Activated CD4-positive, alpha-beta T cell treated with anti-CD3 and anti-CD28 coated beads, Interleukin-2, amount 10 ng/mL, durations not matched to agents 24 days and 14 days (primary cell): ENCODE measurements at places on chromosomes 12 and 14. TPM values are rescaled to one million over a fixed set of nuclear protein-coding genes. Genes with fewer than 3 reads are reported as not detected.

Gene PEX5
- 36.7 and 42.5 TPM in 2 replicates for total RNA-seq

Gene B4GALNT1
- total RNA-seq, result 4.6 and 5.7 TPM in 2 replicates

GRCh38 chr14:55948399-55948798 lies 169.8 kb upstream of the PELI2 start:
- no peaks in the 10 kb centered on the region for H3K4me1 ChIP-seq
- H3K36me3 ChIP-seq, result no peaks in the 10 kb centered on the region
- H3K27ac ChIP-seq, result no peak overlapping the region
- DNase-seq, result no peak

- H3K4me3 ChIP-seq, result no peak overlapping the region
- H3K27ac ChIP-seq, result no peak overlapping the region
- H3K27me3 ChIP-seq, result no peaks in the 10 kb centered on the region
- no peaks in the 10 kb centered on the region for H3K4me1 ChIP-seq
These were observed 75.3 kb upstream of the C14orf180 start for GRCh38 chr14:104504172-104504735.

Gene PRKD1
- total RNA-seq, result not detected in 2 replicates

GRCh38 chr14:68112442-68112841 lies 292.9 kb downstream of the RAD51B start:
- no peak overlapping the region for H3K27ac ChIP-seq
- H3K4me1 ChIP-seq, result no peaks in the 10 kb centered on the region
- H3K27me3 ChIP-seq, result no peaks in the 10 kb centered on the region
- H3K4me3 ChIP-seq, result no peak overlapping the region
- DNase-seq, result no peak

Gene TPH2
- total RNA-seq, result not detected in 2 replicates

Gene B3GNT4
- total RNA-seq, result 0.64 and 1.0 TPM in 2 replicates

DNA sequence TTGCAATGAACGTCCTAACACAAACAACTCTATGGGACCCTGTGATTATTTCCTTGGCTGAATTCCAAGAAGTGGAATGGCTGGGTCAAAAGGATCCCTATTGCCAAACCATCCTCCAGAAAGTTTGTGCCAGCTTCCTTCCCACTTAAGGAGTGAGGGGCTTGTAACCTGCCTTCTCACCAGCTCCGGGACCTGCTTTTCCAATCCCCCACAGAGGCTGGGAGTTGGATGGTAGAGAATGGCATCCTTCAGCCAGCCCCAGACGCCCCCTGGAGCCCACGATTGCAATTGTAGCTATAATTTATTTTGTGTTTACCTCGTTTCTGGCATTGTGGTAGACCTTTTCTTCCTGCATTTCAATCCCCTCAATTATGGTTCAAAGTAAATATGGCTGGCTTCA lies 9.7 kb upstream of the ZDHHC22 start:
- H3K4me3 ChIP-seq, result no peak overlapping the region
- DNase-seq, result peak; percentile 63
- H3K27me3 ChIP-seq, result peaks cover 36% of the 10 kb centered on the region
- H3K27ac ChIP-seq, result no peak overlapping the region

DNA sequence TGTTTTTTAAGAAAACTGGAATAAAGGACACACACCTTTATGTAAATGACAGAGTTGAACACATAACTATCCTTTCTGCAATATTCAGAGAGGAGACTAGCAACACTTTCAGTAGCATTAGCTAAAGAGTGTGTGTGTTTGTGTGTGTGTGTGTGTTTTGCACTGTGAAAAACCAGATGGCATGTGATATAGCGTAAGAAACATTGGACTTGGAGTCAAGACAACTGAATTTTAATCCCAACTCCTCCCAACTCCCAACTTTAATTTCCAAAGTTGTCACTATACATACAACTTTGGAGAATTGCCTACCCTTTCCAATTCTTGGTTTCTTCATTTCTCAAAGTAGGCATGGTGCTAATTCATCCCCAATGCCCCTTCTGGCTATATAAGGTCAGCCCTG lies 347.8 kb downstream of the KCNH5 start:
- H3K27ac ChIP-seq, result no peak overlapping the region
- DNase-seq, result no peak
- no peaks in the 10 kb centered on the region for H3K36me3 ChIP-seq
- no peak overlapping the region for H3K4me3 ChIP-seq
- H3K27me3 ChIP-seq, result no peaks in the 10 kb centered on the region
- no peaks in the 10 kb centered on the region for H3K4me1 ChIP-seq

DNA sequence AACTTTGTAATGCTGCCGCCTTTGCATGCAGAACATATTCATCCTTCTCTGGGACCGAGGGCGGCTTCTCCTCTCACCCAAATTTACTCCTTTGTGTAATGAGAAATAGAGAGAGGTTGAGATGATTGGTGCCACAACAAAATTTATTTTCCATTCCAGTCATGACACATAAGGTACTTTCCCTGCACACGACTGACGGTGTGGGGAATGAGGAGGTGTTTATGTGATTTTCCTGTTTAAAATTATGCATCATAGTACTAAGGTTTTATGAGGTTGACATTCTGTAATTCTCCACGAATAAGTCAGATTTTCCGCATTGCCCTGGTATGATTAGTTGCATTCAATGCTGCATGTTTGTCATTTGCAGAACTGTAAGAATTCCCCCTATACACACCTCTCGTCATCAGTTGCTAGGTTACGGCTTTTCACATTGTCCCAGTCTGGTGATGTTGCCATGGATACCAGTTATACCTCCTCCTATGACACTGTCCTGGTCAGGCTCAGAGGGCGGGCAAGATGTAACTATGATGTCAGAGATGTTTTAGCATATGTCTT lies 23.1 kb downstream of the BICDL1 start:
- peaks cover 57% of the 10 kb centered on the region for H3K36me3 ChIP-seq
- peak; percentile 95 for DNase-seq
- H3K27ac ChIP-seq, result peak overlapping the region; percentile 96
- H3K4me3 ChIP-seq, result peak overlapping the region; percentile 75

GRCh38 chr12:6691473-6691872 lies 2.3 kb upstream of the ZNF384 start:
- no peak overlapping the region for H3K27ac ChIP-seq
- H3K4me1 ChIP-seq, result peaks cover 22% of the 10 kb centered on the region
- no peak overlapping the region for H3K4me3 ChIP-seq
- peaks cover 4% of the 10 kb centered on the region for H3K27me3 ChIP-seq

Gene WIF1
- total RNA-seq, result not detected in 2 replicates

DNA sequence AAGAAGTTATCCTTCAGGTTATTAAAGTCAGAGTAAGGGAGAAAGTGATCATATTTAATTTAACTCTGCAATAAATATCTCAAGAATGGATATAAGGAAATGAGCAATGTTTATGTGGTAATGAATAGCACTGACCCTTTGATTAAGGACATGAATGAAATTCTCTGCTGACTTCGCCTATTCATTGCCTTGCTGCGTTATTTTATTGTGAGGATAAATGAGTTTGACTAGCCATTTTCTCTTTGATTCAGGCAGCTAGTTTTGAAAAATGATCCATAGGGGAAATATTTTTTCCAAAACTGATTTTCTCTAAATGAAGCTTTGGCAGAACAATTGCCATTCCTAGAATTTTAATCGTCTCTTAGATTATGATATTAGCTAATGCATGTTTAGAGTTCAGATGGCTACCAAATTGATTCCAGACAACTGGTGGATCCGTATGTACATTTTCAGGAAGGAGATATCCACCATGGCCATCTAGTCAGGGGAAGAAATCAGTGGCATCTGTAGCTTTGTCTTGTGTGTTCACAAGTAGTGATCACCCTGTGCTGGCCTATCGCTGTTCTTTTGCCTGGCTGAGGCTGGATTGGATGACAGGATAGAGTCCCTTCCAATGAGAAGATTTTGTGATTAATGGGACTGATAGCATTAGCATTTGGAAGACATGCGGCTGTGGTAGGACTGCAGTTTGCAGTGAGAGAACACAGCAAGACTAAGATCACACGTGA lies 302.3 kb upstream of the RGS6 start:
- H3K4me1 ChIP-seq, result no peaks in the 10 kb centered on the region
- DNase-seq, result no peak
- peaks cover 54% of the 10 kb centered on the region for H3K36me3 ChIP-seq
- no peak overlapping the region for H3K4me3 ChIP-seq

- no peak overlapping the region for H3K4me3 ChIP-seq
- H3K27ac ChIP-seq, result no peak overlapping the region
- peaks cover 59% of the 10 kb centered on the region for H3K36me3 ChIP-seq
- no peak for DNase-seq
- H3K27me3 ChIP-seq, result no peaks in the 10 kb centered on the region
These were observed 16.0 kb downstream of the EIF2B2 start for GRCh38 chr14:75018694-75019093.

DNA sequence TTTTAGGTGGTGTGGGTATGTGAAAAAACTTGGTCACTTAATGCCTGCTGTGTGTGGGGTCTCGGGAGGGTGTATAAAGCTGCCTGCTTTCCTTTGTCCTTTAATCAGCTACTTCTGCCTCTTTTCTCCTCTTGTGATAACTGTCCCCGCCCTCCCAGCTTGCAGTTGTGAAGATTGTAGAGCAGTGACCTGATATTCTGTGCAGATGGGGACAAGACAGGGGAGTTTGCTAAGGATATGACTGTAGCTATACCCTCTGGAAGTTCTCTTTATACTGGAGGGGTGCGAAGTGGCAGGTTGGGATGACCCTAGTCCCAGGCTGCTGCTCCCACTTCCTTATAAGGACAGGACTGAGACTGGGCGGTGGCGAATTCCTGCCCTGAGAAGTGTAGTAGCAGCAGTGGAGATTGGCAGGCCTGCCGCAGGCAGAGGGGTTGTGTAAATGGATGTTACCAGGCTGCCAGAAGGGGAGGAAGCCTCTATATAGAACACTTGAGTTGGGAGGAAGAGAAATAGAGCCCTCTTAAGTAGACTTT lies 835 bp downstream of the MYL6 start:
- H3K4me3 ChIP-seq, result peak overlapping the region; percentile 100
- H3K27me3 ChIP-seq, result no peaks in the 10 kb centered on the region
- peaks cover 63% of the 10 kb centered on the region for H3K36me3 ChIP-seq
- H3K4me1 ChIP-seq, result peaks cover 43% of the 10 kb centered on the region
- DNase-seq, result peak; percentile 77
- peak overlapping the region; percentile 94 for H3K27ac ChIP-seq

GRCh38 chr12:57826400-57826799 lies 7.9 kb upstream of the AVIL start:
- DNase-seq, result no peak
- no peaks in the 10 kb centered on the region for H3K27me3 ChIP-seq
- H3K4me3 ChIP-seq, result no peak overlapping the region
- peaks cover 40% of the 10 kb centered on the region for H3K36me3 ChIP-seq
- peaks cover 4% of the 10 kb centered on the region for H3K4me1 ChIP-seq

- no peak for DNase-seq
- peaks cover 4% of the 10 kb centered on the region for H3K4me1 ChIP-seq
- peaks cover 34% of the 10 kb centered on the region for H3K36me3 ChIP-seq
- H3K27ac ChIP-seq, result no peak overlapping the region
- no peaks in the 10 kb centered on the region for H3K27me3 ChIP-seq
These were observed 10.3 kb downstream of the TWF1 start for GRCh38 chr12:43795716-43796280.

- H3K4me3 ChIP-seq, result no peak overlapping the region
- H3K36me3 ChIP-seq, result no peaks in the 10 kb centered on the region
- no peak overlapping the region for H3K27ac ChIP-seq
- H3K27me3 ChIP-seq, result no peaks in the 10 kb centered on the region
- H3K4me1 ChIP-seq, result no peaks in the 10 kb centered on the region
These were observed 45.5 kb upstream of the GAS2L3 start for GRCh38 chr12:100528034-100528433.

Gene ARPC3
- 285 and 300 TPM in 2 replicates for total RNA-seq
